ENCODE measurements at places on chromosomes 16 and 17. TPM values are rescaled to one million over a fixed set of nuclear protein-coding genes. Genes with fewer than 3 reads are reported as not detected.

DNA sequence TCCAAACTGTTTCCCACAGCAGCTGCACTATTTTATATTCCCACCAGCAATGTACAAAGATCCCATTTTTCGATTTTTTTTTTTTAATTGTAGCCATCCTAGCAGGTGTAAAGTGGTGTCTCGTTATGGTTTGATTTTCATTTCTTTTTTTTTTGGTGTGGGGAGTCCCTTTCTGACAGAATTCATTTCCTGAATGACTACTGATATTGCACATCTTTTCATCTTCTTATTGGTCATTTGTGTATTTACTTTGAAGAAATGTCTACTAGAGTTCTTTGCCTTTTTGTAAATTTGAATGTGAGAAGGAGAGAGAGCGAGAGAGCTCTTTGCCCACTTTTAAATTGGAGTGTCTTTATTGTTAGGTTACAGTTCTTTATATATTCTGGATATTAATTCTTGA lies 14.0 kb downstream of the CYB5B start:
- no peak for DNase-seq
- peaks cover 53% of the 10 kb centered on the region for H3K4me1 ChIP-seq
- H3K27ac ChIP-seq, result peak overlapping the region; percentile 25
- no peaks in the 10 kb centered on the region for H3K27me3 ChIP-seq

The SCGB1C2 gene
- total RNA-seq, result not detected

GRCh38 chr17:72970797-72971196 lies 121.7 kb downstream of the SLC39A11 start:
- no peak overlapping the region for H3K27ac ChIP-seq
- H3K4me3 ChIP-seq, result no peak overlapping the region
- no peaks in the 10 kb centered on the region for H3K36me3 ChIP-seq
- no peaks in the 10 kb centered on the region for H3K4me1 ChIP-seq

DNA sequence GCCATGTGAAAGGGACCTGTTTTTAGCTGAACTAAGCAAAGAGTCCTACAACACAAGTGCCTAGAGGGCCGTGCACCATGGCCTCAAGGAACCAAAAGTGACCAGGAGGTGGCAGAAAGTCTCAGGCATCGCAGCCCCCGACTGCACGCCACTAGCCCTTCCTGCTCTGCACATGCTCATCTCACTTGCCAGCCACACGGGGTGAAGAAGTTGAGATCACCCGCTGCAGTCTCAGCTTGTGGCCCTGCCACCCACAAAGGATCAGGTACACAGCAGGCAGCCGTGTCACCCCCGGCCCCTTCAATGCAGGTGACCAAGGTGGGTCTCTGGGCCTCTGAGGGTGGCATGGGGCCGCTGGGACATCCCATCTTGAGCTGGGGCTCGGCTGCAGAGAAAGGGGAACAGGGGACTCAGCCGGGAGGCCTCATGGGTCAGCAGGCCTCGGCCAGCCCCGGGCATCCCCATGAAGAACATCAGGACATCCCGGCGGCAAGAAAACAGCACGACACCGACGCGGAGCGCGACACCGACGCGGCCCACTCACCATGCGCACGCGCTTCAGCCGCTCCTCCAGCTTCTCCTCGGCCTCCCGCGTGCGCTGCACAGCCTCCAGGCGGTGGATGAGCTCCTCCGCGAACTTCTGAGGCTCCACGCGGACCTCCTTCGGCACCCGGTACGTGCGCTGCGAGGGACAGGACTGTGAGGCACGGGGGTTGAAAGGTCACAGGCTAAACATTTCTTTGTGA lies 21.0 kb downstream of the PDIA2 start:
- no peak for DNase-seq
- H3K4me3 ChIP-seq, result no peak overlapping the region
- no peak overlapping the region for H3K27ac ChIP-seq
- no peaks in the 10 kb centered on the region for H3K36me3 ChIP-seq

The CLEC19A gene
- not detected for total RNA-seq

The FOXC2 gene
- not detected for total RNA-seq

GRCh38 chr16:27374221-27374803 lies 27.7 kb upstream of the IL21R start:
- peaks cover 13% of the 10 kb centered on the region for H3K36me3 ChIP-seq
- no peak overlapping the region for H3K27ac ChIP-seq
- H3K4me3 ChIP-seq, result no peak overlapping the region

The KRTAP3-1 gene
- total RNA-seq, result not detected

DNA sequence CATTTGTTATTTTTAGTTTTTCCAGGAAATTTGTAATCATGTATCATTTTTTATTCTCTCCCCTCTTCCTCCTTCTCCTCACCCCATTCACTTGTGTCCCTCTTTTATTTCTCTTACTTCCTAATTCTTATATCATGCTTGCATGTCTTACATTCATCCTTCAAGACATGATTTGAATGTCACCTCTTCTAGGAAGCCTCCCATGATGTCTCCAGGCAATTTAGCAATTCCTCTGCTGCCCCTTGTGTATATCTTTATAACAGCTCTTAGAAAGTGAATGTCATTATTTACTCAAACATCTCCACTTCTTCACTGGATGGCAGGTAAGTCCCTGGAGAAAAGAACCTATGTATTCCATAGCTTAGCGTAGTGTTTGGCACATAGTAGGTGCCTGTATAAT lies 7.8 kb downstream of the HNF1B start:
- H3K36me3 ChIP-seq, result no peaks in the 10 kb centered on the region
- peaks cover 6% of the 10 kb centered on the region for H3K4me1 ChIP-seq
- H3K4me3 ChIP-seq, result no peak overlapping the region

The GRAPL gene
- total RNA-seq, result 9.2 TPM

DNA sequence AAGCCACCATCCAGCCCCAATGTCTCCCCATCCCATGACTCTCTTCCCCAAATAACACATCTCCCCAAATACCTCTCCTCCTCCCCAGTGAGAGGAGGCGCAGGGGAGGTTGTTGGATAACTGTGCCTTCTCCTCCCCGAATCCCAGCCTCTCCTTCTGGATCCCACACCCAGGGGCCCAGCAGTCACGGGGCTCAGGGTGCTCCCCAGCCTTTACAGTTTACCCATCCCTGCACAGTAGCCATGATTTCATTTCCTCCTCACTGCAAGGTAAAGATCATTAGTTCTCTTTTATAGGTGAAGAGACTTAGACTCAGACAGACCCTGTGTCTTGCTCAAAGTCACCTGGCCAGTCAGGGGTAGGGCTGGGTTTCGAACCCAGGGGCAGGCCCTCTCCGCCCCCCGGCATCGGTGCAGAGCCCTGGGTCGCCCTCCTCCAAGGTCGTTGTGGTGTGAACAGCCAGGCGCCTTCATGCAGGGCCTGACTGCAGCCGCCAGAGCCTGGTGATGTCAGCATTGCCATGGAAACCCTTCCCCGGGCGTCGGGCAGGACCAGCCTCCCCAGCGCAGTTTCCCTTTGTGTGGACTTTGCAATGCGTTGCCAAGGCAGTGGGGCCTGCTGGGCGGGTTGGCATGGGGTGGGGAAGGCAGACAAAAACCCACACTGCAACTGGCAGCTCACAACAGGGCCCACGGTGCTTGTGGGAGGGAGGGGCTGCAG lies 53.3 kb upstream of the TOB1 start:
- H3K4me1 ChIP-seq, result peaks cover 57% of the 10 kb centered on the region
- H3K27ac ChIP-seq, result peak overlapping the region; percentile 91
- H3K36me3 ChIP-seq, result no peaks in the 10 kb centered on the region
- peaks cover 3% of the 10 kb centered on the region for H3K27me3 ChIP-seq

- H3K4me3 ChIP-seq, result no peak overlapping the region
- peaks cover 3% of the 10 kb centered on the region for H3K27me3 ChIP-seq
- H3K27ac ChIP-seq, result no peak overlapping the region
- H3K36me3 ChIP-seq, result no peaks in the 10 kb centered on the region
- no peak for DNase-seq
- peaks cover 4% of the 10 kb centered on the region for H3K4me1 ChIP-seq
These were observed 33.3 kb upstream of the METTL9 start for GRCh38 chr16:21565861-21566669.

DNA sequence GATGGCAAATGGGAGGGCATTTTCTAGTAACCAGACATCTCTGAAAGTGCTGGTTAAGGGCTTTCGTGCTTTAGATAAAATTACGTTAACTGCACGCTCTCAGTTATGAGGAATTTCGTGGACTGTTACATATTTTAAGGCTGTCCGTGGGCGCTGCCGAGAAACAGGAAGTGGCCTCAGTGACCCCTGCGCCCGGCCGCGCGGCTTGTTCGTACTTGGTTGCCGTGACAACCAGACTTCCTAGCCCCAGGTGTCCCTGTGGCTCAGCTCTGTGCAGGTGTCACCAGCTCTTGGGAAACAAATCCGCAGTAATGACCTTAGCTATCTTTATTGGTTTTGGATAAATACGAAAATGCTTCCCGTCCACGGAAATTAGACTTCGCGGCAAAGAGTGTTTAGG lies 52.7 kb downstream of the LMF1 start:
- H3K27ac ChIP-seq, result no peak overlapping the region
- no peaks in the 10 kb centered on the region for H3K27me3 ChIP-seq
- H3K4me1 ChIP-seq, result no peaks in the 10 kb centered on the region
- DNase-seq, result no peak

DNA sequence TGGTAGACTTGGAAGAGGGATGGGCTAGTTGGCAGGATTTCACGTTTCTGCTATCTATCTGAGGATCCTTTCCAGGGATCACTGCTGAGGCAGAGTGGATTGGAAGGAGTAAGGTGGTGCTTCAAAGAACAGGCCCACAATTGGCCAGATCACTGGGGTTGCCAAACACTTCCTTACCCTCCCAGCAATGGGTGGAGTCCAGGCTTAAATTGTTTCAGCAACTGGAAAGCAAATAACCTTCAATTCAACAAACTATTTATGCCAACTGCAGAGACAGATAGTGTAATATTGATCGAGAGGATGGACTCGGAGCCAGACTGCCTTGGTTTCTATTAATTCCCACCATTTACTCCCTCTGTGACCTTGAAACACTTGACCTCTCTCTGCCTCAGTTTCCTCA lies 2.1 kb downstream of the ARRB2 start:
- H3K36me3 ChIP-seq, result peaks cover 46% of the 10 kb centered on the region
- H3K27ac ChIP-seq, result peak overlapping the region; percentile 98
- H3K4me1 ChIP-seq, result peaks cover 67% of the 10 kb centered on the region
- H3K4me3 ChIP-seq, result peak overlapping the region; percentile 93
- DNase-seq, result no peak

All from activated CD4-positive, alpha-beta memory T cell treated with anti-CD3 and anti-CD28 coated beads, Interleukin-2, amount 10 ng/mL, durations not matched to agents 7 days and 5 days (primary cell).